T-helper 2 cell (primary cell): ENCODE measurements at places on chromosomes 4 and X.

DNA sequence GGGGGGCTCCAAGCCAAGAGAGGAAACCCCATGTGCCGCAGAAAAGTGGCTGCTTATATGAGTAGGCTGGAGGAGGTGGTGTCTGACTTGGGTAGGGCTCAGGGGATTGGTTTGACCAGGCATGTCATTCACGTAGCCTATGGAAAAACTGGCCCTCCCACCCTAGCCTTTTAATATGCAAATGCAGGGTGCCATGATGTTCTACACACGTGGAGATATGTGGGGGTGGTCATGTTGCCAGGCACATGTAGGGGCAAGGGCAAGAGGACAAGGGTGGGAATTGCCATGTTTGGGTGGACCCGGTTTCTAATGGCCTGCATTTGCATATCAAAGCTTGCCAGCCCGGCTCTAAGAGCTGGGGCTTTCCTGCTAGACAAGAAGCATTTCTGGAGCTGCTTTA lies 86.9 kb upstream of the SHISA3 start:
- DNase-seq: no peak

GRCh38 chr4:148076964-148077363 lies 345.1 kb downstream of the ARHGAP10 start:
- no peak for DNase-seq

- DNase-seq: no peak
Observed at GRCh38 chr4:112895811-112896608, 153.4 kb upstream of the ANK2 start.

DNA sequence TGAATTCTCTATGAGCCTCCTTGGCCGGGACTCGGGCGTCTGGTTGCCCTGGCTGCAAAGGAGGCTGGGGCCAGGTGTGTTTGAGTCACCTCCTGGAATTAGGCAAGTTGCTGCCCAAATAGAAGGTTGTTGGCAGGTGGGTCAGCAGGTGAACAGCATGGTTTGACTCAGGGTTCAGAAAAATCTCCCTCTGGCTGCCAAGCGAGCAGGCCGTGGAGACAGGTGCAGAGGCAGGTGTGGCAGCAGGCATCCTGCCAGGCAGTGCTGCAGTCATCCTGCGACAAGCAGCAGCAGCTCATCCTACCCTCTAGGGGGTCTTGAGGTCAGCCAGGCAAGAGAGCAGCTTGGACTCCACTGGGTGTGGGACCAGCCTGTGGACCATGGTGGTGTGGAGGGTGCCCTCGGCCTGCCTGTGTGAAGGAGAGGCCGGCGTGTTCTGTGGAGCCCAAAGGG lies 8.2 kb downstream of the MSANTD1 start:
- DNase-seq: no peak
